Psoas muscle (tissue), 8 donors: ENCODE measurements at places on chromosomes 13 and 19.

DNA sequence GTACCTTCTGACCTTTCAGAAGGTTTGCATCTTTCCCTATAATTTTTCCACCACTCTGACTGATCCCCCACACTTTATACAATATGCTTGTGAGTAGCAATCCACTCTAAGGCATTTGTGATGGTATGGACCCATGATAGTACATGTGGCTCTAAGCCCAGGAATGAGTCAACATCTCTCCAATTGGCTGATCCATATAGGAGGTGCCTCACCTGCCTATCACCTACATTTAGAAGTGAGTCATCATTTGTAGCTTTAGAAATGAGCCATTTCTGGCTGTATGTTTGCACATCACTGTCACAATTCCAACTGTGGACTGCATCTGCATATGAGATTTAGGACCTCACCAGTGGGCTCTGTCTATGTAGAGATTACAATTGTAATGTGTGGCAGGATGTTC lies 133.1 kb upstream of the ZNF91 start:
- H3K27ac ChIP-seq = no peak overlapping the region
- no peak for DNase-seq
- H3K27me3 ChIP-seq = no peaks in the 10 kb centered on the region
- no peaks in the 10 kb centered on the region for H3K36me3 ChIP-seq
- no peaks in the 10 kb centered on the region for H3K4me1 ChIP-seq

DNA sequence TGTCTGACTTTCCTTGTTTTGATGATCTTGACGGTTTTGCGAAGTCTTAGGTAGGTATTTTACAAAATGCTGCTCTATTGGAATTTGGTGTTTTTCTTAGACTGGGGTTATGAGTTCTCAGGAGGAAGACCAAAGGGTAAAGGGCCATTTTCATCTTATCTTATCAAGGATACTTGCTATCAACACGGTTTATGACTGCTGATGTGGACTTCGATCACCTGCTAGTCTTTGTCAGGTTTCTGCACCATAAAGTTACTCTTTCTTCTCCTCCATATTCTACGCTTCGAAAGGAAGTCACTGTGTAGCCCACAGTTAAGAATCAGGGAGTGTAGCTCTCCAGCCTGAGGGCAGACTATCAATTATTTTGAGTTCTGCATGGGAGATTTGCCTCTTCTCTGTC lies 7.4 kb upstream of the CEBPG start:
- no peak for DNase-seq
- no peak overlapping the region for H3K4me3 ChIP-seq
- no peaks in the 10 kb centered on the region for H3K4me1 ChIP-seq
- no peak overlapping the region for H3K27ac ChIP-seq
- no peaks in the 10 kb centered on the region for H3K27me3 ChIP-seq

DNA sequence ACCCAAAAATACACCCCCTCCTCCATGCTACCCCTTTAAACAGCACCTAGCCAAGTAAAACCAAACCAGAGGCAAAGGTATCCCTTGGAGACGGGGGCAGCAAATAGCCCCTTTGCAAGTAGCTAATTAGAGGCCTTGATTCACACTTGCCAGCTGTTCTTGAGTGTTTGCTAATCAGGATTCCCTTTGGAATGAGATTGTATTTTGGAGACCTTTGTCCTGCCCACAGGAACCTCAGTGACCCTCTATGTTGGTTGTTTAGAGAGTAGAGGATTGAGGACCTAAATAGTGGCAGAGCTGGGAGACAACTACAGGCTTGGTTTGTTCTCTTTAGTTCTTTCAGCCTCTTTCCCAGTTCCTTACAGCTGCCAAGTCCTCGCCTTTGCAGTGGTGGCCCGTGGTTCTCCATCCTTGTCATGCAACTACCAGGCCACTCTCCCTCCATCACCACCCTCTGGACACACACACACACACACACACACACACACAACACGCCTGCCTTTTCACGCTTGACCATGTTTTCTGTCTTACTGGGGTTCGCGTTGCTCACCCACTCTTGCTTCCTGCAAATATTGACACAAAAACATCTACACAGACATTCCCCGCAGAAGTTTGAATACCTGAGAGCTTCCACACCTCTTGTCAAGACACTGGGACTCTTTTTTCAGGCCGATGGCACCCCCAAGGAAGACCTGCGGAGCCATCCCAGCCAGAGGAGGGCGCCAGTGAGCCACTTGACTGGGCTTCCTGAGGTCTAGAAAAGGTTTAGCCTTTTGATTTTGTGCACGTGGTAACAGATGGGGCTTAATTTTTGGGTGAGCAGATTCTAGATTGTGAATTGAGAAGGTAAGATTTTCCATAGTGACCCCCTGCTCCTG lies 80.0 kb upstream of the GPR183 start:
- H3K27me3 ChIP-seq = no peaks in the 10 kb centered on the region
- peak; percentile 46 for DNase-seq
- peaks cover 3% of the 10 kb centered on the region for H3K36me3 ChIP-seq
- no peak overlapping the region for H3K27ac ChIP-seq

DNA sequence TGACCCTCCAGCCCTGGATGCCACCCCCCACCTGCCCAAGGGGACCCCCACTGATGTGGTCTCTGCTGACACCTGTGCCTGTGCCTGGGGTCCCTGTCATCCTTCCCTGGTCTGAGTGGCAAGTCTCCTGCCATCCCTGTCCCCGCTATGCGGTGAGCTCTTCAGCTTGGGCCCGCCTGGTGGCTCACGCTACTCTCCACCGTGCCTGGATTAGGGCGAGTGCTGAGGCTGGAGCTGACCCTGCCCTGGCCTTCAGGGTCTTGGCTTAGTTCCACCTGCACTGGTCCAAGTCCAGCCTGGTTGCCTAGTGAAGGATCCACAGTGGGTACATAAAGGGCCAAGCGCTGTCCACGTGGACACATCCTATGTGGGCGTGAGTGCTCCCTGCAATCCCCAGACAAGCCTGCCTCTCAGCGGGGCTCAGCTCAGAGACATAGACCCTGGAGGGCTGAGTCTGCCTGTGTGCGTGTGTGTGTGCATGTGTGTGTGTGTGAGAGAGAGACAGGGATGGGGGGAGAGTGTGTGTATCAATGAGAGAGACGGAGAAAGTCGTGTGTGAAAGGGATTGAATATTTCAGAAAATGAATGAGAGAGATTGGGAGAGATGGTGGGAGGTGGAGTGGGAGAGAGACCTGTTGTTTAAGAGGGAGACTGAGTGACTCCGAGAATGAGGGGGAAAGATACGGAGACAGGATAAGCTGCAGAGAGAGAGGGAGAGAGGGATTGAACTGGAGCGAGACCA lies 22.1 kb downstream of the WTIP start:
- DNase-seq = no peak
- no peaks in the 10 kb centered on the region for H3K27me3 ChIP-seq
- no peaks in the 10 kb centered on the region for H3K4me1 ChIP-seq
- no peaks in the 10 kb centered on the region for H3K36me3 ChIP-seq

DNA sequence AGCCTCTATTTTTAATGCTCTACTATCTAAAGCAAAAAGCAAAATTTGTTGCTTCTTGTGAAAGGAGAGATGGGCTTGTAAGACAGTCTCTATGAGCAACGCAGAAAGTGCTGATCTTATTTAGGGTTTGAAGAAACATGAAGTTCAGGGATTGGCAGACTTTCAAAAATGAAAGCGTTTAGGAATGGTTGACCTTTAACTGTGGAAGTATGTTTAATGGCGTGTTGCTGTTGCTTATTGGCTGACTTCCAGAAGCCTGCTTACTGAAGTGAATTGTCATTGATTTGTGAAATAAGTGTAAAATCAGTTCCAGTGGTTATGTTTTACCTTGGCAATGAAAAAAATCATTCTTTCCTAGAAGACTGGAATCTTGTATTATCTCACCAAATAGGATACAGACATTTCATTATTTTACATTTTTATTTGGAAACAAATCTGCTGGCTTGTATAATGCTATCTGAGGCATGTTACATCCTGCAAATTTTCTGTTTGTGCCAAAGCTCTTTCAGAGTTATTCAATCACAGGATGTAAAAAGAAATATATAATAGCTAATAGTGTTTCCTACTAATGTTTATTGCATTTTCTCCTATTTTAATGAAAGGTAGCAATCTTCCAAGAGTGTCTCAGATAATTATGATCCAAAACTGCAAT lies 221.3 kb upstream of the SLITRK6 start:
- no peak overlapping the region for H3K27ac ChIP-seq
- no peaks in the 10 kb centered on the region for H3K27me3 ChIP-seq
- H3K36me3 ChIP-seq = no peaks in the 10 kb centered on the region
- no peak overlapping the region for H3K4me3 ChIP-seq

- H3K27ac ChIP-seq = peak overlapping the region; percentile 98
- no peaks in the 10 kb centered on the region for H3K36me3 ChIP-seq
- DNase-seq = peak; percentile 64
- peak overlapping the region; percentile 99 for H3K4me3 ChIP-seq
- H3K4me1 ChIP-seq = peaks cover 23% of the 10 kb centered on the region
Measured at GRCh38 chr19:41263042-41263849, 926 bp upstream of the HNRNPUL1 start.

DNA sequence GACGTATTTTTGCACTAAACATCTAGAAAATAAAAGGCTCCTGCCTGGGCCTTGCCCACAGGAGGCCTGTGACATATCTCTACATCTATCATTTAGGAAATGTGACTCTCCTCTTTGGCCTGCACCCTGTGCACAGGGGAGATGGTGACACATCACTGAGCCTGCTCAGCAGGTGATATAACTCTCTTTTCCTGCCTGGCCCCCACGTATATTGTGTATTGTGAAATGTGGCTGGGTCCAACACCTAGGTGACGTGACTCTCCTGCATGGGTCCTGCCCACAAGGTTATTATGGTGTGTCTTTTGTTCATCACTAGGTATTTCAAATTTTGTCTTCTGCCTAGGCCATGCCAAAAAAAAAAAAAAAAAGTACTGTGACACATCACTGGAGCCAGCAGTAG lies 61.4 kb upstream of the ZNF724 start:
- DNase-seq = no peak
- H3K27ac ChIP-seq = no peak overlapping the region
- H3K27me3 ChIP-seq = no peaks in the 10 kb centered on the region
- H3K4me1 ChIP-seq = no peaks in the 10 kb centered on the region
- no peak overlapping the region for H3K4me3 ChIP-seq

- peaks cover 8% of the 10 kb centered on the region for H3K36me3 ChIP-seq
- DNase-seq = peak; percentile 86
- peak overlapping the region; percentile 61 for H3K4me3 ChIP-seq
Measured at GRCh38 chr19:13978351-13979243, 26.3 kb downstream of the DCAF15 start.

DNA sequence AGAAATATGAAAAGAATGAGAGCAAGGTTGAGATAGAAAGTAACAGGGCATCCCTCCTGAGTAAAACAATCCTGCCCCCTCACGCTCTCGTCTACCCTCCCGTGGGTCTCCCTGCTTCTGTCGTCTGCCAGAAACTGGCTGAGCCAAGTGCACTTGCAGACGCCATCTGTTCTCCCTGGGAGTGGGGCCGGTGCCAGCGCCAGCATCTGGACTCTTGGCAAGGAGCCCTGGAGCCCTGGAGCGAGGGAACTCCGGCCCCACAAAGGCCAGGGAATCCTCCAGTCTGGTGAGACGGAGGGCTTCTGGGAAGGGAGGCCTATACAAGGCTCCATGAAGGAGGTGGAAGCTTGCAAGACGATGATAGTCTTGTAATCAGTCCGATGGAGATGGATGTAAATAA lies 2.3 kb upstream of the TMEM91 start:
- no peak overlapping the region for H3K27ac ChIP-seq
- peaks cover 2% of the 10 kb centered on the region for H3K27me3 ChIP-seq
- peaks cover 15% of the 10 kb centered on the region for H3K4me1 ChIP-seq
- peak; percentile 90 for DNase-seq
- H3K36me3 ChIP-seq = no peaks in the 10 kb centered on the region

- H3K4me1 ChIP-seq = no peaks in the 10 kb centered on the region
- H3K36me3 ChIP-seq = no peaks in the 10 kb centered on the region
- no peak for DNase-seq
- no peaks in the 10 kb centered on the region for H3K27me3 ChIP-seq
Measured at GRCh38 chr13:76829572-76830327, 56.5 kb downstream of the KCTD12 start.

DNA sequence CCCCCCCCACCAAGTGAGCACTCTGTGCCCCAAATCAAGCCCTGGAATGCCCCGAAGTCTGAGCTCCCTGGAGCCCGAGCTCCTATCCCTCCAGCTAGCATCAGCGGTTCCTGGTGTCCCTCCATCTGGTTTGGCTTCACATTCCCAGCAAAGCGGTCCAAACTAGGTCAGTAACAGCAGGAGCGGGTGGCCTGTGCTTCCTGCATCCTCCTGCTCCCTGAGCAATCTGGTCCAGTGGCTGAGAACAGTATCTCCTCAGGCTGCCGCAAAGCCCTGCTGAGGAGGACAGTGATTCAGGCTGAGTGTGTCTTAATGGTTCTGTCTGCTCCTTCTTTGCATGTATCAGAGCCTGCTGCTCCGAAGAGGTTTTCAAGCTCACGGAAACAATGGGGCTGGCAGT lies 25.9 kb downstream of the RASL11A start:
- H3K4me3 ChIP-seq = no peak overlapping the region
- no peaks in the 10 kb centered on the region for H3K4me1 ChIP-seq
- H3K27me3 ChIP-seq = no peaks in the 10 kb centered on the region

- H3K4me1 ChIP-seq = no peaks in the 10 kb centered on the region
- no peak overlapping the region for H3K27ac ChIP-seq
- no peaks in the 10 kb centered on the region for H3K36me3 ChIP-seq
- no peak overlapping the region for H3K4me3 ChIP-seq
- H3K27me3 ChIP-seq = no peaks in the 10 kb centered on the region
Measured at GRCh38 chr13:47553329-47553977, 447.6 kb downstream of the SUCLA2 start.

DNA sequence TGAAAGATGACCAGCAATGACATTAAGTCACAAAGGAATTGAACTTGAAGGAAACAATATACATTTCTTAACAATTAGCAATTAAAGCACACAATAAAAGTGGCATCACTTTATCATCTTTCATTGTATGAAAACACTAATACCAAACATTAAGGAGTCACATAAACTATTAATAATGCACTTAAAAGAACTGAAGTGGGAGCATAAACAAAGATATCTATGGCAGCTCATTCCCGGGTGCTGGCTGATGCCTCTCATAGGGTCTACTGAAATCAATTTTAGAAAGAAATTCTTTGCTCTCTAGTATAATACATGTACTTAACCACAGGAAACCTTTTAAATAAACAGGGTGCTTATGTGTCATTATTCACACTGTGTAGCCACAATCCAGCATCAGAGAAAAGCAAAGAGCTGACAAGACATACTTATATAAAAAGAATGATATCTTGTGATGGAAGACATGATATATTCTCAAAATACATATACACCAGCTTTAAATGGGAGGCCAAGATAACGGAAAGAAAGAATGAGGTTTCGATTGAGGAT lies 1207.8 kb downstream of the EFNB2 start:
- no peak overlapping the region for H3K27ac ChIP-seq
- no peaks in the 10 kb centered on the region for H3K27me3 ChIP-seq
- H3K4me1 ChIP-seq = no peaks in the 10 kb centered on the region
- no peak for DNase-seq

DNA sequence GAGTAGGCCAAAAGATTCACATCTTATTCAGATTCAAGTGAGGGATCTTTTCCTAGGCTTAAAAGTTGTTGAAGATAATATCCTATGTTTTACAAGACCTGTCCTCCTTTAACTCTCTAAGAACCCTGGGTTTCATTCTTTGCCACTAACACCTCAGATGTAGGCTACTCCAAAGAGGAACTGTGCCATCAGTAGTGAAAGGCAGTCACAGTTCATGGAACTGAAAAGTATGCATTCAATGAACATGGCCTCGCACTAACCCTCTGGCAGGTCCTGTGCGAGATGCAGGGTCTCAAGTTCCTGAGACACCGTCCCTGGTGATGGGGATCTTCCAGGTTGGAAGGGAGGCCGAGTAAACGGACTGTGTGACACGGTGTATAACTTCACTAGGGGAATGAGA lies 4.3 kb downstream of the LGALS14 start:
- H3K27me3 ChIP-seq = no peaks in the 10 kb centered on the region
- H3K36me3 ChIP-seq = no peaks in the 10 kb centered on the region
- H3K4me3 ChIP-seq = no peak overlapping the region
- no peaks in the 10 kb centered on the region for H3K4me1 ChIP-seq
- DNase-seq = no peak
- no peak overlapping the region for H3K27ac ChIP-seq
